Activated B cell treated with CpG ODN at 0.5 μM for 24 hours (primary cell): ENCODE measurements at places on chromosomes 7 and 10. TPM values are rescaled to one million over a fixed set of nuclear protein-coding genes. Genes with fewer than 3 reads are reported as not detected.

ANKRD26 gene
- total RNA-seq, result 6.0 and 7.7 TPM in 2 replicates

CHRM2 gene
- not detected in 2 replicates for total RNA-seq

CDC14C gene
- not detected in 2 replicates for total RNA-seq

BCL7B gene
- total RNA-seq, result 62.0 and 62.6 TPM in 2 replicates

C7orf33 gene
- total RNA-seq, result not detected in 2 replicates

CC2D2B gene
- 1.2 and 2.0 TPM in 2 replicates for total RNA-seq

PEX1 gene
- 18.2 and 21.8 TPM in 2 replicates for total RNA-seq

SCIN gene
- 0.05 TPM in 1 of 2 replicates, not detected in the other for total RNA-seq

C1QL3 gene
- not detected in 2 replicates for total RNA-seq

FAM25A gene
- total RNA-seq, result not detected in 2 replicates

COL17A1 gene
- not detected in 2 replicates for total RNA-seq

MKX gene
- not detected in 2 replicates for total RNA-seq

KAZALD1 gene
- 0.58 TPM in 1 of 2 replicates, not detected in the other for total RNA-seq

C10orf105 gene
- total RNA-seq, result not detected in 2 replicates

HOXA2 gene
- not detected in 2 replicates for total RNA-seq

ZNF503 gene
- not detected in 2 replicates for total RNA-seq

TRIM74 gene
- 0.51 and 0.86 TPM in 2 replicates for total RNA-seq

SFXN4 gene
- total RNA-seq, result 18.4 and 21.7 TPM in 2 replicates

ARHGEF5 gene
- total RNA-seq, result 6.4 and 7.4 TPM in 2 replicates

LIPJ gene
- total RNA-seq, result 0.07 and 0.31 TPM in 2 replicates

LIPN gene
- total RNA-seq, result 0.24 and 0.27 TPM in 2 replicates
